Naive thymus-derived CD4-positive, alpha-beta T cell (primary cell): ENCODE measurements at places on chromosomes 13 and 19. TPM values are rescaled to one million over a fixed set of nuclear protein-coding genes. Genes with fewer than 3 reads are reported as not detected.

- no peaks in the 10 kb centered on the region for H3K27me3 ChIP-seq
- H3K4me3 ChIP-seq = no peak overlapping the region
- no peaks in the 10 kb centered on the region for H3K36me3 ChIP-seq
- peak; percentile 22 for DNase-seq
Observed at GRCh38 chr19:12090807-12091206, 26.3 kb downstream of the ZNF844 start.

DNA sequence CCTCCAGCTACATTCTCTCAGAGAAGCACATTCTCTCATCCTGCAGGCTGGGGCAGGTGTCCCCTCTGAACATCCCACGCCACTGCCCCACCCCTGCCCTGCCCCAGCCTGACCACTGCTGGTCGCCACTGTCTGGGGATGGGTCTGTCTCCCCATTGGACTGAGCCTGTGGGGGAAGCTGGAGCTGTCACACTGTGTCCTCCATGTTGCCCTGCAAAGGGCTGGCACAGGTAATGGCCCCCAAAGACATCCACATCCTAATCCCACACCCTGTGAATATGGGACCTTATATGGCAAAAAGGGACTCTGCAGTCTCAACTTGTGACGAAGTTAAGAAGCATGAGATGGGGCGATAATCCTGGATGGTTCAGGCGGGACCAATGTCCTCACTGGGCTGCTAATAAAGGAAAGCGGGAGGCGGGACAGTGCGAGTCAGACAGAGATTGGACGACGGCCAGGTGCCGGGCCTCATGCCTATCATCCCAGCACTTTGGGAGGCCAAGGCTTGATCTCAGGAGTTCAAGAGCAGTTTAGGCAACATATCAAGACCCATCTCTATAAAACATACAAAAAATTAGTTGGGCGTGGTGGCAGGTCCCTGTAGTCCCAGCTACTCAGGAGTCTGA, 9.1 kb downstream of the AP2S1 start:
- H3K27me3 ChIP-seq = no peaks in the 10 kb centered on the region
- DNase-seq = no peak
- no peaks in the 10 kb centered on the region for H3K4me1 ChIP-seq
- no peaks in the 10 kb centered on the region for H3K36me3 ChIP-seq
- no peak overlapping the region for H3K4me3 ChIP-seq

DNA sequence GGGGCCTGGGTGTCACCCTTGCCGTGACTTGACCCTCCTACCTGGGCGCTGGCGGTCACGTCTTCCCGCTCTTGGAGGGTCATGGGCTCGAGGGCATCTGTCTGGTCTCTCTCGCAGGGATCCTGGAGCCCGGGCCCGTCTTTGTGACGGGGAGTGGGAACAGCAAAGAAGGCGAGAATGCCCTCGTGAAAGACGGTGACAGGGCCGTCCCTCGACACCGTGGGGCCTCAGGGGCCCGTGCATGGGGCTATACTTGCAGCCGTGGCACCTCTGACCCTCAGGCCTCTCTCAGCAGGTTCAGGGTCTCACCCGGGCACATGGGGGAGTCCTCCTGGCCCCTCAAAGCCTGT, 20.9 kb upstream of the MATK start:
- no peaks in the 10 kb centered on the region for H3K36me3 ChIP-seq
- H3K27me3 ChIP-seq = no peaks in the 10 kb centered on the region
- H3K4me3 ChIP-seq = no peak overlapping the region
- DNase-seq = no peak

GRCh38 chr19:13154911-13155471, 4.8 kb downstream of the IER2 start:
- H3K27ac ChIP-seq = peak overlapping the region; percentile 96
- peak; percentile 62 for DNase-seq
- no peaks in the 10 kb centered on the region for H3K36me3 ChIP-seq
- no peaks in the 10 kb centered on the region for H3K27me3 ChIP-seq
- H3K4me1 ChIP-seq = peaks cover 14% of the 10 kb centered on the region
- H3K4me3 ChIP-seq = peak overlapping the region; percentile 96

- H3K36me3 ChIP-seq = no peaks in the 10 kb centered on the region
- H3K4me3 ChIP-seq = no peak overlapping the region
- DNase-seq = no peak
- H3K27ac ChIP-seq = no peak overlapping the region
- no peaks in the 10 kb centered on the region for H3K27me3 ChIP-seq
- H3K4me1 ChIP-seq = no peaks in the 10 kb centered on the region
Observed at GRCh38 chr13:39522329-39522728, 80.7 kb downstream of the LHFPL6 start.

GRCh38 chr13:43686557-43686956, 100.2 kb downstream of the ENOX1 start:
- no peak overlapping the region for H3K27ac ChIP-seq
- no peak for DNase-seq
- H3K27me3 ChIP-seq = no peaks in the 10 kb centered on the region
- H3K36me3 ChIP-seq = no peaks in the 10 kb centered on the region
- H3K4me1 ChIP-seq = no peaks in the 10 kb centered on the region

GRCh38 chr13:44306371-44307192, 67.0 kb upstream of the SERP2 start:
- H3K27me3 ChIP-seq = no peaks in the 10 kb centered on the region

DNA sequence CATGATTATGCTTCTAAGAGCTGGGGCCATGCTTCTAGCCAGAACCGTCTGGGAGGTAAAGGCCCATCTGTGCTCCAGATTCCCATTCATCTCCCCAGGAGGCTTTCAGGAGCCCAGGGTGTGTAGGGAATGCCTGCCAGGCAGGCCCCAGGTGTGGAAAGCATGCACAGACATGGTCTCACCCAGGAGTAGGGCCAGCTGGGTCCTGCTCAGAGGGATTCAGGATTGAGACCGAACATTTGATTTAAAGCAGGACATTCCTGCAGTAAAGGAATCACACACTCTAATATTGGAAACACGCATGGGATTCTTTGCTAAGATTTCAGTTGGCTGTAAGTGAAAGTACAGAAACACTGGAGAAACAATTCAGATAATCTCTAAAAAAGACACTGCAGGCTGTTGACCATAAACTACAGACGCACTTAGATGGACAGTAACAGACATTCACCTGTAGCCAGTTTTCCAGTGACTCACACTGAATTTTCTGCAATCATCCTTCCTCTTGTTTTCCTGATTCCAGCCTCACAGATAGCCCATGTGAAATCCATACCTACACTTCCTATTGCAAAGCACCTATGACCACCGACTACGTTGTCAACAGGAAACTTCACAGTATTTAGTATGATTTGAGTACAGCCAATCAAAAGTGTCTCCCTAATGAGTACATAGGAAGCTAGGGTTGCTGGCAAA, 257.8 kb downstream of the TBC1D4 start:
- no peak for DNase-seq
- H3K4me1 ChIP-seq = peaks cover 4% of the 10 kb centered on the region
- no peaks in the 10 kb centered on the region for H3K36me3 ChIP-seq

DNA sequence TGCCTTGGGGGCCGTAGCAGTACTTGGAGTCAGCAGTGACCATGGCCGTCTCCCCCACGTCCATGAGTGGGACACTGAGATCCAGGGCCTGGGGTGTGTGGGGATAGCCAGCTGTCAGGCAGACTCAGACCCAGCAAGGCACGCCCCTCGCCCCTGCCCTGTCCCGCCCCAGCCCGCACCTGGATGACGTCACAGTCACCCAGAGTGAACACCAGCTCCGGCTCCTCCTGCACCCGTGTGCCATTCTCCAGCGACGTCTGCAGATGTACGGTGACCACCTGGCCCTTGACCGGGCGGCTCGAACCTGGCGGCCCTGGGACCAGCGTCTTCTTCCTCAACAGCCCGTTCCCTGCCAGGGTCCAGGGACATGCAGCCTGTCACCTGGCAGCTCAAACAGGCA, 4.0 kb downstream of the FKBP8 start:
- H3K27ac ChIP-seq = no peak overlapping the region
- peaks cover 14% of the 10 kb centered on the region for H3K4me1 ChIP-seq
- DNase-seq = no peak

- H3K4me3 ChIP-seq = no peak overlapping the region
- DNase-seq = no peak
Observed at GRCh38 chr13:63438951-63439350, 2023.3 kb upstream of the PCDH20 start.

GRCh38 chr13:96223231-96223630, 133.3 kb downstream of the HS6ST3 start:
- H3K4me3 ChIP-seq = no peak overlapping the region
- no peaks in the 10 kb centered on the region for H3K4me1 ChIP-seq
- H3K36me3 ChIP-seq = no peaks in the 10 kb centered on the region
- no peaks in the 10 kb centered on the region for H3K27me3 ChIP-seq
- H3K27ac ChIP-seq = no peak overlapping the region

GRCh38 chr13:96474181-96474557, 384.3 kb downstream of the HS6ST3 start:
- no peak for DNase-seq
- no peaks in the 10 kb centered on the region for H3K27me3 ChIP-seq
- H3K4me3 ChIP-seq = no peak overlapping the region
- H3K4me1 ChIP-seq = no peaks in the 10 kb centered on the region

DNA sequence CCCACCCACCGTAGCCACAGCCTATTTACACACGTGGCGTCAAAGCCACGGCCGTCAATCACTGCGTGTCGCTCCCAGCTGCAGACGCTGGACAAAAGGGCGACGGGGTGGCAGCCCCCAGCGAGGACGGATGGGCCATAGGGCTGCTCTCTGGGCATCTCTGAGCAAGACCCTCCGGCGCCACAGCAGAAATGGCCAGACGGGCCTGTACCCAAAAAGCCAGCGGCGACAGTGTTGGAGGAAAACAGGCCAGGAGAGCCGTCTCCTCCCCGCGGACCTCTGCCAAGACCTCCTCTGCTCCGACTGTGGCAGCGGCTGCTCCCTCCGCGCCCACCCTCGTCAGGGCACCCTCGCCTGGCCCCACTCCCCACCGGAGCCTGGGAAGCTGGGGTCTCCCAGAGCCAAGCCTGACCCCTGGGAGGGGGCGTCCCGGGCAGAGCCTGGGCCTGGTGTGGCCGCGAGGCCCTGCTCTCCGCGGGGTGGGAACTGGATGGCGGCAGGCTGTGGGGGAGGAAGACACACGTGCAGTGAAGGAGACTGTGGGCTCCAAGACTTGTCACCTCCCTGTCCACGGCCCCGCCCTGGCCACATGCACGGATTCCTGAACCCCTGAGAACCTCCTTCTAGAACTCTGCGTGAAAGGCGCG, 2.7 kb downstream of the C2CD4C start:
- H3K27ac ChIP-seq = no peak overlapping the region
- no peaks in the 10 kb centered on the region for H3K36me3 ChIP-seq
- H3K27me3 ChIP-seq = no peaks in the 10 kb centered on the region
- H3K4me1 ChIP-seq = peaks cover 8% of the 10 kb centered on the region
- no peak overlapping the region for H3K4me3 ChIP-seq

DNA sequence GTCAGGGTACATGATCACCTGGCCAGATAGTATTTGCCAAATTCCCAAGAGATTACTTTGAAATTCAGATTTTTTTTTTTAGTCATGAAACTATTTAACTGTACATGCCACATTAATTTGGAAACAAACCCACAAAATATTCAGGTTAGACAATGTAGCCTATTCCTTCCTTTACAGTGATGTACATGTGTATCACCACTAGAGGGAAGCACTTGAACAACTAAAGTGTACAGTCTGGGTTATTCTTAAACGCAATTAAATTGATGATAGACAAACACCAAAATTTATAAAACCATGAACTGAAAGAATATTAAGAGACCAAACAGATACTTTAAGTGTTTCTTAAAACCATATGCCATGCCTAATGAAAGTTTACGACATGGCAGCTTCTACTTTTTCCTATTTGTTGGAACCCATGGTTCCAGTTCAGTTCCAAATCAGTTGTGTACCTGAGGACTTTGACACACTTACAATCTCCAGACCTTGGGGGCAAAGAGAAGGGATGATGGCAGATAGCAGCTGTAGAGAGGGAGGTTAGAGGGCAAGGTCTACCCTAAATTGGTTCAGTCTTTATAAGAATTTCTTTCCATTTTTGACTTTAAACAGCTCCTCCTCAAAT, 52.8 kb downstream of the TNFSF13B start:
- H3K36me3 ChIP-seq = no peaks in the 10 kb centered on the region
- H3K4me3 ChIP-seq = no peak overlapping the region
- H3K27me3 ChIP-seq = no peaks in the 10 kb centered on the region
- DNase-seq = peak; percentile 51
- peaks cover 12% of the 10 kb centered on the region for H3K4me1 ChIP-seq

DNA sequence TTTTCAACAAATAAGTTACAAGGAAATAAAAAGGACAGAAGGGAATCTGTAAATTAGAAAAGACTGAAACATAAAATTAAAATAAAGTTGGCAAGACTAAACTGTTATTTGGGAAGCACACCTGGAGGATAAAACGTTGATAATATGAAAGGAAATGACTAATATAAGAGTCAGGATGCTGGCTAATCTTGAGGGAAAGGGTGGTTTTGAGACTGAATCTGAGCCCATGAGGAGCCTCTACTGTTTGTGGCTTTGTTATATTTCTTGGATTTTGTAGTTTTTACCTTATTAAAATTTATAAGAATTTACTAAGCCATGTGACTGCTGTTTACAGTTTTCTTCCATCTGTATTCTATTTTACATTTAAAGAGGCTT, 718.0 kb upstream of the SPRY2 start:
- no peak for DNase-seq
- no peaks in the 10 kb centered on the region for H3K36me3 ChIP-seq
- no peak overlapping the region for H3K27ac ChIP-seq
- no peaks in the 10 kb centered on the region for H3K4me1 ChIP-seq

- no peak for DNase-seq
- H3K27me3 ChIP-seq = no peaks in the 10 kb centered on the region
- no peaks in the 10 kb centered on the region for H3K4me1 ChIP-seq
Observed at GRCh38 chr13:21747456-21747855, 76.6 kb downstream of the FGF9 start.

GRCh38 chr19:24032651-24033050, 54.3 kb upstream of the ZNF254 start:
- H3K36me3 ChIP-seq = peaks cover 12% of the 10 kb centered on the region
- peaks cover 16% of the 10 kb centered on the region for H3K4me1 ChIP-seq
- peak overlapping the region; percentile 90 for H3K27ac ChIP-seq
- no peaks in the 10 kb centered on the region for H3K27me3 ChIP-seq

GRCh38 chr19:2100719-2101061, 4.0 kb downstream of the IZUMO4 start:
- H3K27me3 ChIP-seq = no peaks in the 10 kb centered on the region
- H3K36me3 ChIP-seq = peaks cover 52% of the 10 kb centered on the region
- no peak overlapping the region for H3K4me3 ChIP-seq
- peaks cover 8% of the 10 kb centered on the region for H3K4me1 ChIP-seq

DNA sequence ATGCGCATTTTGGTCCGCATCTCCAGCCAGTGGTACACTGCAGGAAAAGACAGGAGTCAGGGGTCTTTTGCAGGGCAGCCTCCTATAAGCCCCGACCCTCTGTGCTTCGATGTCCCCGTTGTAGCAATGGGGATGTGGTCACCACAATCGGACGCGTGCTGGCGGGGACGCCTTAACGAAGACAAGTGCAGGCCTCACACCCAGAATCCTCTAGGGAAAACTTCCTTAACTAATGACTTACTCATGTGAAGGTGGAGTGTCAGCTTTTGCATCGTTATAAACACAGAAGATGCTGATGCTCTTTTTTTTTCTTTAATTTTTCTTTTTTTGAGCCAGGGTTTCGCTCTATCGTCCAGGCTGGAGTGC, 22.1 kb downstream of the VASP start:
- H3K27ac ChIP-seq = no peak overlapping the region
- DNase-seq = no peak
- H3K36me3 ChIP-seq = peaks cover 11% of the 10 kb centered on the region
- H3K4me3 ChIP-seq = no peak overlapping the region
- no peaks in the 10 kb centered on the region for H3K4me1 ChIP-seq
- H3K27me3 ChIP-seq = no peaks in the 10 kb centered on the region

Gene OR7C1
- not detected for total RNA-seq

Gene PGLYRP2
- total RNA-seq = 0.49 TPM

Gene TEAD2
- not detected for total RNA-seq

Gene IRF2BP1
- total RNA-seq = 38.7 TPM

Gene CADM4
- 0.35 TPM for total RNA-seq
